ENCODE measurements at places on chromosomes 16 and 17. TPM values are rescaled to one million over a fixed set of nuclear protein-coding genes. Genes with fewer than 3 reads are reported as not detected.
A peak's percentile ranks its signal among the peaks of the same experiment; 100 is the strongest.

- no peak overlapping the region for H3K27ac ChIP-seq
- no peak for DNase-seq
- no peak overlapping the region for H3K4me3 ChIP-seq
- H3K4me1 ChIP-seq = no peaks in the 10 kb centered on the region
- H3K27me3 ChIP-seq = no peaks in the 10 kb centered on the region
- no peaks in the 10 kb centered on the region for H3K36me3 ChIP-seq
Measured at GRCh38 chr16:873889-874288, 73.4 kb upstream of the GNG13 start.

- no peak overlapping the region for H3K4me3 ChIP-seq
- no peak for DNase-seq
- peak overlapping the region; percentile 31 for H3K27ac ChIP-seq
- H3K36me3 ChIP-seq = peaks cover 13% of the 10 kb centered on the region
- H3K4me1 ChIP-seq = peaks cover 18% of the 10 kb centered on the region
Measured at GRCh38 chr16:14448879-14449278, 181.2 kb downstream of the PARN start.

GRCh38 chr17:31508288-31509094, 117.0 kb downstream of the RAB11FIP4 start:
- DNase-seq = no peak
- H3K27ac ChIP-seq = no peak overlapping the region
- no peak overlapping the region for H3K4me3 ChIP-seq
- no peaks in the 10 kb centered on the region for H3K36me3 ChIP-seq
- no peaks in the 10 kb centered on the region for H3K4me1 ChIP-seq
- H3K27me3 ChIP-seq = no peaks in the 10 kb centered on the region

DNA sequence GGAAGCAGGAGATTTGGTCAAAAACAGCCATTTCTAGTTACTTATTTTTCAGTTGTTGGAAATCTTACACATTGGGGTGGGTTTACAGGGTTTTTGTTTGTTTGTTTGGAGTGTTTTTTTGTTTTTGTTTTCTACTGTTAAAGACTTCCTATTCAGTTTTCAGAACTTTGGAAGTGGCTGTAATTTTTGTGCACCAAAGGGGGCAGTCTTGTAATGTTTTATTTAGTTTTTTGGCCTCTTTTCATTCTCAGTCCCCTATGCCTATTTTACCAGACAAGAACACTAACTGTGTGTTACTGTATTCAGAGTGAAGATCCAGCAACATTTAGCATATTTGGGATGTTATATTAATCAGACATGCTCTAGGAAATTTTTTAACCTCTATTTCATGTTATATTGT, 20.6 kb downstream of the TPPP3 start:
- H3K27ac ChIP-seq = no peak overlapping the region
- H3K4me1 ChIP-seq = no peaks in the 10 kb centered on the region
- H3K4me3 ChIP-seq = no peak overlapping the region
- peak; percentile 30 for DNase-seq

GRCh38 chr17:3647769-3648555, 11.4 kb downstream of the CTNS start:
- no peaks in the 10 kb centered on the region for H3K27me3 ChIP-seq
- DNase-seq = peak; percentile 58
- H3K4me1 ChIP-seq = no peaks in the 10 kb centered on the region
- no peak overlapping the region for H3K4me3 ChIP-seq
- H3K27ac ChIP-seq = no peak overlapping the region

GRCh38 chr17:66002063-66002585, 189.8 kb downstream of the CEP112 start:
- no peak overlapping the region for H3K4me3 ChIP-seq
- peaks cover 5% of the 10 kb centered on the region for H3K4me1 ChIP-seq
- DNase-seq = no peak
- no peaks in the 10 kb centered on the region for H3K36me3 ChIP-seq

GRCh38 chr16:67862623-67863583, 9.9 kb upstream of the EDC4 start:
- peak overlapping the region; percentile 11 for H3K4me3 ChIP-seq
- H3K27ac ChIP-seq = peak overlapping the region; percentile 96
- peaks cover 33% of the 10 kb centered on the region for H3K4me1 ChIP-seq
- peaks cover 62% of the 10 kb centered on the region for H3K36me3 ChIP-seq
- H3K27me3 ChIP-seq = no peaks in the 10 kb centered on the region
- peak; percentile 60 for DNase-seq

GRCh38 chr16:28591355-28591754, 5.5 kb downstream of the SULT1A2 start:
- peaks cover 10% of the 10 kb centered on the region for H3K4me1 ChIP-seq
- DNase-seq = no peak
- H3K4me3 ChIP-seq = no peak overlapping the region
- H3K27ac ChIP-seq = no peak overlapping the region
- peaks cover 14% of the 10 kb centered on the region for H3K36me3 ChIP-seq

DNA sequence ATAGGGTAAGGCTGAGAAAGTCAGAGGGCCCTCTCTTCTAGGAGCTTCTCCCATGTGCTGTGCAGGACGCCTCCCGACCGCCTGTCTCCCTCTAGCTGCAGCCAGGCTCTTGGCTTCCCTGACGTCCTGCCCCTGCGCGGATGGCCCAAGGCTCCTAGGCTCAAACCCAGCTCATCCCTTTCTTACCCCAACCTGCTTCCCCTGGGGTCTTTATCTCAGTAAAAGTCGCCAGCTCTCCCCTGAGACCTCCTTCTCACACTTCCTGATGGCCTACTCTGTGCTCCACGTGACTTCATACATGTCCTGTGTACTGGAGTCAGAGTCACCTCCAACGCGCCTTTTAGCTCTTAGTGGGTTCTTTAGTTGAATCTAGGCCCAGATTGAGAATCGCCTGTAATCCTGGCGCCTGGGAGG, 1.1 kb upstream of the ZNF747 start:
- H3K27me3 ChIP-seq = no peaks in the 10 kb centered on the region
- peak overlapping the region; percentile 91 for H3K4me3 ChIP-seq
- peak overlapping the region; percentile 95 for H3K27ac ChIP-seq
- peaks cover 27% of the 10 kb centered on the region for H3K36me3 ChIP-seq
- peak; percentile 49 for DNase-seq
- peaks cover 6% of the 10 kb centered on the region for H3K4me1 ChIP-seq

DNA sequence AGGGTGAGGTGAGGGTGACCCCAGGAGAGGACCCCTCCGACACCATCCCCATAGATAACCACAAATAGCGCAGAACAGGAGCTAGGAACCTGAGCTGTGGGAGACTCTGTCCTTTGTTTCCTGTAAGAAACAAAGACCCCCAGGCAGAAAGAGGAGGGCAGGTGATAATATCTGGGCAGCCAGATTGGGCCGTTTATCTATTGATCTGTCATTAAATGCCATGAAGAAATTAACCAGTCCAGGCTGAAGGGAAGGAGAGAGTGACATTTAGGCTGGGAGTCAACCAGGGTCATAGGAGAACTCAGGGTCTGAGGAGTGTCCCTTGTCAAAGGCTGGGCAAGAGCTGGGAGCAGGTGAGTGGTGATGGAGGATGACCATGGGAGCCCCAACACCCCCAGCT, 157.8 kb downstream of the C16orf78 start:
- H3K27ac ChIP-seq = no peak overlapping the region
- no peaks in the 10 kb centered on the region for H3K36me3 ChIP-seq
- H3K27me3 ChIP-seq = peaks cover 56% of the 10 kb centered on the region
- H3K4me1 ChIP-seq = no peaks in the 10 kb centered on the region
- no peak overlapping the region for H3K4me3 ChIP-seq

GRCh38 chr17:8253801-8254200, 4.7 kb downstream of the PFAS start:
- DNase-seq = no peak
- H3K4me3 ChIP-seq = no peak overlapping the region
- peaks cover 15% of the 10 kb centered on the region for H3K4me1 ChIP-seq
- H3K27me3 ChIP-seq = no peaks in the 10 kb centered on the region
- no peak overlapping the region for H3K27ac ChIP-seq

GRCh38 chr17:14044702-14045101, 24.6 kb upstream of the COX10 start:
- H3K4me1 ChIP-seq = no peaks in the 10 kb centered on the region
- peaks cover under 1% of the 10 kb centered on the region for H3K36me3 ChIP-seq
- H3K27ac ChIP-seq = no peak overlapping the region

GRCh38 chr17:49739641-49740271, 24.2 kb downstream of the FAM117A start:
- H3K27me3 ChIP-seq = no peaks in the 10 kb centered on the region
- no peak overlapping the region for H3K4me3 ChIP-seq
- H3K36me3 ChIP-seq = no peaks in the 10 kb centered on the region
- peaks cover 6% of the 10 kb centered on the region for H3K4me1 ChIP-seq

DNA sequence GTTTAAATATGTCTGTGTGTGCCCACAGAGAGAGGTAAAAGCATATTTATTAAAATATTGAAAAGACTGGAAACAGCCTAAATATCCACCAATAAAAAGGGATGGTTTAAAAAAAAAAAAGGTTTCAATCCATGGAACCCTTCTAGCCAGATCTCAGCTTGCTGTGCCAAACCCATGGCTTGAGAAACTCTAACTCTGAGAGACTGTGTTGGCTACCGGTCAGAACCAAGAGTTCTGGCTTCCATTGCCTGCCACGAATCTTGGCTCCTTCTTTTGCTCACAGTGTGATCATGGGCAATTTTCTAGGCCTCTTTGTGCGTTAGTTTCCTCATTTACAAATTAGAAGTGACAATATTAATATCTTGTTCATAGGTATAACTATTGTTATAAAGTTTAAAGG, 201.3 kb upstream of the IRX3 start:
- no peak overlapping the region for H3K4me3 ChIP-seq
- no peaks in the 10 kb centered on the region for H3K4me1 ChIP-seq
- DNase-seq = no peak
- no peaks in the 10 kb centered on the region for H3K27me3 ChIP-seq

GRCh38 chr16:55508271-55508921, 476 bp upstream of the LPCAT2 start:
- no peak for DNase-seq
- H3K4me1 ChIP-seq = peaks cover 14% of the 10 kb centered on the region
- H3K27ac ChIP-seq = no peak overlapping the region
- no peaks in the 10 kb centered on the region for H3K36me3 ChIP-seq
- H3K4me3 ChIP-seq = peak overlapping the region; percentile 81

- peaks cover 13% of the 10 kb centered on the region for H3K36me3 ChIP-seq
- no peaks in the 10 kb centered on the region for H3K27me3 ChIP-seq
- no peaks in the 10 kb centered on the region for H3K4me1 ChIP-seq
- H3K4me3 ChIP-seq = no peak overlapping the region
Measured at GRCh38 chr17:44749980-44750318, 8.8 kb upstream of the ADAM11 start.

DNA sequence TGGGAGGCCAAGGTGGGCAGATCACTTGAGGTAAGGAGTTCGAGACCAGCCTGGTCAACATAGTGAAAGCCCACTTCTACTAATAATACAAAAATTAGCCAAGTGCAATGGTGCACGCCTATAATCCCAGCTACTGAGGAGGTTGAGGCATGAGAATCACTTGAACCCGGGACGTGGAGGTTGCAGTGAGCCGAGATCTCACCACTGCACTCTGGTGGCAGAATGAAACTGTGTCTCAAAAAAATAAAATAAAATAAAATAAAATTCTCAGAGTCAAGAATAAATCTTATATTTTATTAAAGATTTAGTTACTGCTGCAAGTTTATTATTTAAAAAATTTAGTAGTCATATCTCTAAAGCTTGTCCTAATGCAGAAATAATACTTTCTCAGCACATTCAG, 29.7 kb downstream of the ARL4D start:
- H3K36me3 ChIP-seq = no peaks in the 10 kb centered on the region
- no peaks in the 10 kb centered on the region for H3K27me3 ChIP-seq
- no peak overlapping the region for H3K27ac ChIP-seq
- no peak overlapping the region for H3K4me3 ChIP-seq
- no peak for DNase-seq

DNA sequence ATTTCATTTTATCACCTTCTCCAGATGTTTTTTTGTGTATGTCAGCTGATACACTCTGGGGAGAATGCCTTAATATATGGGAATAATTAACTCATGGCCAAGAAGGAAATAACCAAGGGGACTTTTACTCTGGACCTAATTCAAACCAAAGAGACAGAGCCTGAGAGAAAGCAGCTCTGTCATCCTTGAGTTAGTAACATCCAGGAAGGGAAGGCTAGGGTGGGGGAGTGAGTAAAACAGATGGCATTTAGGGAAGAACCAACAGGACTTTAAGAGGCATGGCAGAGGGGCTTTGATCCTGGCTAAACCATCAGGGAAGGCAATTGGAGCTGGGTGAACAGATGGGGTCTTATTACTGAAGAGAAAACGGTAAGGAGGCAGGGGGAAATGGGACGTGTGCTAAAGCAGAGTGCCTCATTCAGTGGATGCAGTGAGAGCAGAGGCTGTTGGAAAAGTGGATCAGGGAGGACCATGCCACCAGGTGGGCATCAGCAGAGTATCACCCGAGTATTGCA, 2.5 kb upstream of the SMPD3 start:
- no peaks in the 10 kb centered on the region for H3K4me1 ChIP-seq
- no peak overlapping the region for H3K27ac ChIP-seq
- H3K27me3 ChIP-seq = peaks cover 43% of the 10 kb centered on the region
- peaks cover 3% of the 10 kb centered on the region for H3K36me3 ChIP-seq

DNA sequence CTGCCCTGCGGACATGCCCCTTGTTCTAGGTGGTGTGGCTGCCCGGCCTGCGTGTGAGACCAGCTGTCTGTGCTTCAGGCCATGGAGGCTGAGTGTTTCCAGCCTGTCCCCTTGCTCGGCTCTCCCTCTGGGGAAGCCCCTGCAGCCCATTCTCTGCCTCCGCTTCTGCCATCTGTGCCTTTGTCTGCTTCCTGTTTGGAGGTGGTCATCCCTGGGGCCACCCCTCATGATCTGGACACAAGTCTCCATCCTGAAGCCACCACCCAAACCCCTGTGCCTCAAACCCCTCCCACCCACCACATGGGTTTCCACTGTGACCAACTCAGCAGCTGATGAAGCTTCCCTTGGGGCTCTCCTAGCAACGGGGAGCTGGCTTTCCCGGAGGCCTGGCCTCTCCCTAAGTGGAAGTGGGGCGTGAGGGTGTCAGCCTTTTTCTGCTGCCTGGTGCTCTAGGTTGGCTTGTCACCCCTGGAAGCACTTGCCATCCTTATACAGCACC, 184.9 kb downstream of the SEC14L1 start:
- H3K27me3 ChIP-seq = no peaks in the 10 kb centered on the region
- no peak for DNase-seq
- peaks cover 44% of the 10 kb centered on the region for H3K36me3 ChIP-seq
- H3K27ac ChIP-seq = peak overlapping the region; percentile 95
- H3K4me3 ChIP-seq = peak overlapping the region; percentile 88

- H3K27me3 ChIP-seq = no peaks in the 10 kb centered on the region
- H3K4me3 ChIP-seq = no peak overlapping the region
- no peak overlapping the region for H3K27ac ChIP-seq
- DNase-seq = no peak
- no peaks in the 10 kb centered on the region for H3K4me1 ChIP-seq
Measured at GRCh38 chr16:88016964-88017363, 65.7 kb downstream of the BANP start.

GRCh38 chr17:51997723-51998122, 160.8 kb downstream of the CA10 start:
- no peak overlapping the region for H3K4me3 ChIP-seq
- H3K27ac ChIP-seq = no peak overlapping the region
- no peaks in the 10 kb centered on the region for H3K4me1 ChIP-seq

GRCh38 chr16:81035975-81036750, 521 bp downstream of the ATMIN start:
- DNase-seq = peak; percentile 20
- H3K27ac ChIP-seq = peak overlapping the region; percentile 59
- peak overlapping the region; percentile 79 for H3K4me3 ChIP-seq
- peaks cover 21% of the 10 kb centered on the region for H3K36me3 ChIP-seq
- H3K4me1 ChIP-seq = peaks cover 14% of the 10 kb centered on the region

The SPATA2L gene
- total RNA-seq = 12.1 TPM

The SEBOX gene
- not detected for total RNA-seq

The FOXN1 gene
- not detected for total RNA-seq

The TBX4 gene
- total RNA-seq = not detected

The HSD11B2 gene
- total RNA-seq = 0.86 TPM

The ABCC11 gene
- total RNA-seq = 0.20 TPM

The PRDM7 gene
- total RNA-seq = not detected

The KRTAP4-1 gene
- total RNA-seq = not detected

The HCRT gene
- total RNA-seq = not detected

The CYGB gene
- not detected for total RNA-seq

The ATP2C2 gene
- not detected for total RNA-seq

The CSH1 gene
- total RNA-seq = not detected

The CCDC182 gene
- not detected for total RNA-seq

The KRT9 gene
- 0.21 TPM for total RNA-seq
